ENCODE measurements at places on chromosomes 11 and 22.

- no peak for DNase-seq
Observed at GRCh38 chr11:267491-267994, 10.7 kb upstream of the NLRP6 start.

- DNase-seq = no peak
Observed at GRCh38 chr11:986270-986951, 50.1 kb downstream of the MUC6 start.

DNA sequence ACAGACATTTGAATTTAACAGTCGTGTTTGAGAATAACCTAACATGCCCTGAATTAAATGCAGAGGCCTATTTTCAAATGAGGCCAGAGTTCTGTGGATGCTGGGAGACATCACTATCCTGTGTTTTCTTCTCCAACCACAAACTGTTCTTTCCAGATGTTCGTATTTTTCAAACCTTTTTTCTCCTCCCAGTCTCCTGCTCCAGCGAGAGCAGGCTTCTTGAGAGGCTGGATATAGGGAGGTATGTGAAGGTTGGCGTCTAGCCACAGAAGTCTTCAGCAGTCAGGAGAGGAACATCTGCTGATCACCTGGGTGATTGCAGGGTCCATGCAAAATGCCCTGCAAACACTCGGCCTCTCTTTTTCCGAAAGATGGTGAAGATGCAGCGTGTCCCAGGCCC is 126.3 kb downstream of the C11orf91 start:
- no peak for DNase-seq

- DNase-seq = no peak
Observed at GRCh38 chr11:16511116-16512114, 155.1 kb upstream of the SOX6 start.

DNA sequence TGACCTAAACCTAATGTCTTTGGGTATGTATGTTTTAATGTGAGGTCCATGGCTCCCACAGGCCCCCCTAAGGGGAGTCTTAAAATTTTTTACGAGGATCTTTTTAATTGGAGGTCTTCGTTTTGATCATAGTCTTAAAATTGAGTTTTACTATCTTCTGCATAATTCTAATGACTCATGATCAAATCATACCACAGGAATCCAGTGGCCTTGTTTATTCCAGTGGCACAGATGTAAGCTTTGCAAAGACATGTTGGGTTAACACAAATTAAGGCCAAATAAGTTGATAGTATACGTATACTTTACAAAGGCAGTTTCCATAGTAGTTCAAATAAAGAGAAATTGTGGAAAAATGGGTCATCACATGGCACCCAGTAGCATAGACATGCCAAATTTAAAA is 33.9 kb upstream of the FJX1 start:
- DNase-seq = no peak

Measured in stimulated activated CD8-positive, alpha-beta memory T cell treated with anti-CD3 and anti-CD28 coated beads, Interleukin-2, amount 100 ng/mL, for 48 hours (primary cell).